ENCODE measurements at places on chromosomes 11 and 22.

GRCh38 chr22:30667107-30667493 lies 575 bp downstream of the DUSP18 start:
- DNase-seq, result no peak

- no peak for DNase-seq
These were observed 27.1 kb downstream of the KCNQ1OT1 start for GRCh38 chr11:2672553-2673249.

- peak; percentile 57 for DNase-seq
These were observed 64.5 kb downstream of the MACROD1 start for GRCh38 chr11:64101461-64101860.

DNA sequence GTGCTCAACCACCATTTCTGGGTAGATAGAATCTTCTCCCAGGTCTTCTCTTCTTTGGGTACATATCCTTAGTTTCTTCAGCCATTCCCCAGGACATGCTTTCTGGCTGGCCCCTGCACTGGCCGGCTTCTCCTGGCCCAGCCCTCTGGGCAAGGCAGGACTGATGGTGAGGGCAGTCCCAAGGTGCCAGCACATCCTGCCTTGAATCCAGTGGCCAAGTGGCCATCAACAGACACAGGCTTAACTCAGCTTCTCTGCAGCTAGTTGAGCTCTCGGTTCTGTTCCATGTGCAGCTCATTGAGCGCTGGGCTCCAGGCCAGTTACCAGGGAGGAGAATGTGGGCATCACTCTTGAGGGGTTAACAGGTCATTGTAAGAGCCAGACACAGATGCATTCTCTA lies 17.6 kb downstream of the SMIM38 start:
- no peak for DNase-seq

DNA sequence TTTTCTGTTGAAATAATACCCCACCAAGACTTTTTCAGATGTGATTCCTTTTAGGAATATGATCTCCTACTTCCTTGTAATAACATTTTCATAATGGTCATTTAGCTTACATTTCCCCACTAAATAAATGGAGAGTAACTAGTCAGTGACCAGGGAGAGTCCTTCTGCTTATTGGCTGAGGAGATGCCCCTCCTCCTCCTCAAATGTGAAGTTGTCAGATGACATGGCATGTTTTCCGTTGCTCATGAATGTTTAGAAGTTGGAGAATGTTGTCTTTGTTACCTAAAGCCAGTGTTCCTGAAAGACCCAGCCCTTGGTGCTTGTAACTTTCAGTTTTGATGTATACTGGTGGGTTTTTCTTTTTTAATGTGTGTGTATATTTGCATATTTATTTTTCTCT lies 38.2 kb downstream of the CSRP3 start:
- no peak for DNase-seq
